Esophagus mucosa (tissue), 1 donor: ENCODE measurements at places on chromosomes 1 and 21. TPM values are rescaled to one million over a fixed set of nuclear protein-coding genes. Genes with fewer than 3 reads are reported as not detected.

GRCh38 chr1:232764458-232765251 lies 40.6 kb upstream of the MAP10 start:
- no peak for ATAC-seq

Gene FAM229A
- total RNA-seq = 2.3 TPM

- no peak for ATAC-seq
These were observed 10.1 kb upstream of the PARP1 start for GRCh38 chr1:226417830-226418546.

DNA sequence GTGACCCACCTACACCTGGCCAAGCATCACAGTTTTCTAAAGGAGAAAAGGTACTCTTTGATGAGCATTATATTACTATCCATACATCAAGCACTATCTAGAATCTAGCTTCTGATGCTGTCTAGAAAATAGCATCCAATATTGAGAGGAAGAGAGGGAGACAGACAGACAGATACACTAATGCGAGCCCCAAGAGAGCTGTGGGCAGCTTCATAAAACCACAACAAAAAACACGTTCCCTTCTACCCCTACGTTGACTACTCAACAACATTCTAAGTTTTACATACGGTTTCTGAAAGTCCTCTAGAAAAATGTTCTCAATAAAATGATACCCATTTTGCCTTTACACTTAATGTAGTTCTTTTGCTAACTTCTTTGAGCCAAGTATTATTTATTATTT lies 221.8 kb downstream of the SLC45A1 start:
- no peak for ATAC-seq

Gene CAMSAP2
- total RNA-seq = 14.7 TPM

GRCh38 chr1:200654660-200655059 lies 15.0 kb downstream of the DDX59 start:
- ATAC-seq = no peak

- ATAC-seq = no peak
These were observed 51.1 kb downstream of the RBM11 start for GRCh38 chr21:14267076-14267475.

DNA sequence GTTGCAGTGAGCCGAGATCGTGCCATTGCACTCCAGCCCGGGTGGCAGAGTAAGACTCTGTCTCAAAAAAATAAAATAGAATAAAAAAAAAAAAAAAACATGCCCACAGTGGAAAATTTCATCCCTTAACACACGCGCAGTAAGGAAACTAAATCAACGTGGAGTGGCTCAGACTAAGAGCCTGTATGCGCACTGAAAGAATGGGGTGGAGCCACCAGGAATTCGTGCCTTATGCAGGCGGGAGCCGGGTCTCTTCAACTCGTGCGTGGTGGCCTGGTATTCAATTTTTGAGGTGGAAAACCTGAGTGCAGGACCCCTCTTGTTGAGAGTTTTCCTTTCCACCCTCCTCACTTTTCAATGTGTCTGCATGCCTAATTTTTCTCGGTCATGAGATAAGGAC lies 22.1 kb upstream of the CREG1 start:
- no peak for ATAC-seq

Gene TESK2
- 5.2 TPM for total RNA-seq

- ATAC-seq = no peak
These were observed 132.5 kb downstream of the SYT14 start for GRCh38 chr1:210070531-210070930.

DNA sequence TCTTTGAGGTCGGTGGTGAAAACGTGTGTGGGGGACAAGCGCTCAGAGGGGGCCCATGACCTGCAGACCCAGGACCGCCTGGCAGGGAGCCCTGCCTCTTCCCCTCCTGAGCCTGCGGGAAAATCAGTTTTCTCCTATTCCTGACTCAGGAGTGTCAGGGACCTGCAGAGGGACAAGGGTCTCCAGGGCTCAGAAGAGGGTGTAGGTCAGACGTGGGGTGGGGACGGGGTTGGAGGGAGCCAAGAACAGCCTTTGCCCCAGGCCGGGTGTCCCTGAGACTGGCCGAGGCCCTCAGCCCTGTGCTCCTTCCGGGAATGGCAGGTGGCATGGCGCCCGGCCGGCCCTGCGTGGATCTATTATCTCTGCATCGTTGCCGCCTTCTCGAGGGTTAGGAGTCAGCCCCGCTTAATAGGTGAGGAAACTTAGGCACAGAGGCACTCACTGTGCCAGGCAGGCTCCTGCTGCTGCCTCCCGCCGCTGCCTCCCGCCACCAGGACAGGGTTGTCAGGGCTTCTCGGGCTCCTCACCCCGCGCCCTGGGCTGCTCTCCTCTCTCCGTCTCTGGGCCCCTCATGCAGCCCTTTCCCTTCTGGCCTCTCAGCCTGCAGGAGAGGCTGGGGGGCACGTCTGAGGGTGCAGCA lies 37.5 kb downstream of the AJAP1 start:
- no peak for ATAC-seq

DNA sequence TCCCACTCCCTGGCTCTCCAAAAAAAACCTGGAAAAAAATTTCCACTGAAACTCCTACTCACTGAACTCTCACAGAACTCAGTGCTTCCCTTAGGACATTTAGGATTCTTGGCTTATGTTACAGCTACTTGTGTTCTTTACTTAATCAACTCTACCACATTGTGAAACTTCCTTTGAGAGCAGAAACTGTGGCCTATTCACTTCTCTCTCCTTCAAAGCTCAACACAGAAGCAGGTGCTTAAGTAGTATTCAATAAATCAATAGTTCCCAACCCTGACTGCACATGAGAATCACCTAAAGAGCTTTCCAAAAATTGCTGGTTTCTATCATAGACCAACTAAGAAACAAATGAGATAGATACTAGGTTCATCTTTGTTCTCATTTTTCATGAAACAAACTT lies 67.9 kb upstream of the DMRTA2 start:
- no peak for ATAC-seq

GRCh38 chr21:32211306-32211705 lies 67.5 kb downstream of the MIS18A start:
- no peak for ATAC-seq
